NCI-H345 (cell line): ENCODE measurements at places on chromosomes 16 and 17.

DNA sequence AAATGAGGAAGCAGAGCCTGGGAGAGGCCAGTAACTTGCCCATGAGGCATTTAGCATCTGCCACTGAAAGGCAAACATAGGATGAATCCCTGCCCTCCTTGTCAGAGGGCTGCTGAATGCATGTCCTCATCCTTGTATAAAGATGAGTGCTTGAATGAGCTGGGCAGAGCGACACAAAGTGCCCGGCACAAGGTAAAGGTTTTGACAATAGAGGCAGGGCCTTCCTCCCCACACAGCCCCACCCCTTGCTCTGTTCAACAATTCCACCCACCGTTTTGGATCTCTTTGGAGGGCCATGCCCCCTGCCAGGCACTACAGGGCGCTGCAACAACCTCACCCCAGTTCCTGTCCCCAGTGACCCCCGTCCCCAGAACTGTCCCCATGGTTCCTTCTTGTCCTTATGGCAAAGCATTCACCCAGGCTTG is 1.4 kb upstream of the KRT19 start:
- peak; percentile 84 for DNase-seq

- no peak for DNase-seq
Observed at GRCh38 chr16:51562891-51563290, 411.8 kb upstream of the SALL1 start.

DNA sequence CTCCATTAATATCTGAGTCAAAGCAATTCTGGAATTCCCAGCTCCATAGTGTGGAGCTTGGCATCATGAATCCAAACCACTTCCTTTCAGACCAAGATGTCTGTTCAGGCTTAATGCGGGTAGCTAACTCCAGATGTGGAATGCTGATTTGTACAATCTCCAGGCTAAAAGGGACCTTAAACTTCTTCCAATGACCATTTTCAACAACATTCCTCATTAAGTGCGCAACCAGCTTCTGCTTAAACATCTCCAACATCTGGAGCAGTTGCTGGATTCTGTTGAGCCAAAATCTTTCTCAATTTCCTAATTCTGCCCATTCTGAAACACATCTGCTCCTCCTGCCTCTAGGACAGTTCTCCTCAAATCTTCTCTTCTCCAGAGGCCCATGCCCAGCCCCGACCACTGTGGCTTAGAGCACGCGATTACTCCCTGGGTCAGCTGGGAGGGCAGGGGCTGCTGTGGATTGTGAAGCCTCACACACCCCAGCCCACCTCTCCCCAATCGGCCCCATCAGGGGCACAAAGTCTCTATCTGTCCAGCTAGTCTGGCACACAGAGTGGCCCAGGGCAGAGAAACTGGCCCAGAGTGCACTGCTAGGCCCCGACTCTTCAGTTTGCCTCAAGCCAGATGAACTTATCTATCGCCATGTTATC is 36.2 kb downstream of the ASPA start:
- no peak for DNase-seq

DNA sequence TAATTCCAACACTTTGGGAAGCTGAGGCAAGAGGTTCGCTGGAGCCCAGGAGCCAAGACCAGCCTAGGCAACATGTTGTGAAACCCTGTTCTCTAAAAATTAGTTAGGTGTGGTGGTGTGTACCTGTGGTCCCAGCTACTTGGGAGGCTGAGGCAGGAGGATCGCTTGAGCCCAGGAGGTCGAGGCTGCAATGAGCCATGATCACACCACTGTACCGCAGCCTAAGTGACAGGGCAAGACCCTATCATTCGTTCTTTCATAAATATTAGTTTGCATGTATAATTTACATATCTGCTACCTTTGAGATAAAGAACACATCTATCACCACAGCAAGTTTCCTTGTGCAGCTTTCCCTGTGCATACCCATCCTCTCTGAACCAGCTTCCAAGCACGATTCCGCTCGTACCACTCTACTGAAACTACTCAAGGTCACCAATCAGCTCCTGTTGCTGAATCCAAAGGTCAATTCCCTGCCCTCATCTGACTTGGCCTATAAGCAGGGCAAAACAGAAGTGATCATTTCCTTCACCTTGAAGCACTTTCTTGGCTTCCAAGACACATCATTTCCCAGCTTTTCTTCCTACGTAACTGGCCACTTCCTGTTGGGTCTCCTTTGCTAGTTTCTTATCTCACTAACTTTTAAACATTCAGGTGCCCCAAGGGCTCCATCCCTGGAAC is 49.1 kb downstream of the GRB2 start:
- DNase-seq = no peak

DNA sequence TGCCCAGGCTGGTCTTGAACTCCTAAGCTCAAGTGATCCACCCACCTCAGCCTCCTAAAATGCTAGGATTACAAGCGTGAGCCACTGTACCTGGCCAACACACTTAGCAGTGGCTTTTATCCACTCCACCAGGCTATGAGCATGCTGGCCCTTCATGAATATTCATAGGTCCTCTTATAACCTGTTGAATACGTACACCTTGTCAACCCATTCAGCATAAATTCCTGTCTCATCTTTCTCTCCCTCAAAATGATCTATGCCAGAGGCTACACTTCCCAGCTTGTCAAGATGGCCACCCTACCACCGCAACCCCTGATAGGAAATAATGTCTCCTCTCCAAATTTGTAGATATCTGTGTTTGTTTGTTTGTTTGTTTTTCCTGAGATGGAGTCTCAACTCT is 11.0 kb upstream of the ZG16 start:
- no peak for DNase-seq

DNA sequence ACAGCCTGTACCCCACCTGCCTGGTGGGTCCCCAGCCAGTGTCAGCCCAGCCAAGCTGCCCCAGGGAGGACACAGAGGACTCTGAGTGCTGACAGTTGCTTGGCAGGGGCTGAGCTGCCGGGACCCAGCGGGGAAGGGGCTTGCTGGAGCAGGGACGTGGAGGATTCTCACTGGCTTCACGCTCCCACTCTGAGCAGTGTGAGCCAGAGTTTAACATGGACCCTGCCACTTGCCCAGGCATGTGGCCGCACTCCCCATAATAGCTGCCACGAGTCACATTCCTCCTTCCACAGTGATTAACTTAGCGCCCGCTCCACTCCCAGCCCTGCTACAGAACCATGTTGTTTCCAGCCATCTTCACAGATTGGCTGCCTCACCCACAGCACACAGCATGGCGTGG is 31.2 kb downstream of the SREBF1 start:
- DNase-seq = no peak

GRCh38 chr16:64098451-64098850 is 1023.4 kb downstream of the CDH11 start:
- DNase-seq = no peak

DNA sequence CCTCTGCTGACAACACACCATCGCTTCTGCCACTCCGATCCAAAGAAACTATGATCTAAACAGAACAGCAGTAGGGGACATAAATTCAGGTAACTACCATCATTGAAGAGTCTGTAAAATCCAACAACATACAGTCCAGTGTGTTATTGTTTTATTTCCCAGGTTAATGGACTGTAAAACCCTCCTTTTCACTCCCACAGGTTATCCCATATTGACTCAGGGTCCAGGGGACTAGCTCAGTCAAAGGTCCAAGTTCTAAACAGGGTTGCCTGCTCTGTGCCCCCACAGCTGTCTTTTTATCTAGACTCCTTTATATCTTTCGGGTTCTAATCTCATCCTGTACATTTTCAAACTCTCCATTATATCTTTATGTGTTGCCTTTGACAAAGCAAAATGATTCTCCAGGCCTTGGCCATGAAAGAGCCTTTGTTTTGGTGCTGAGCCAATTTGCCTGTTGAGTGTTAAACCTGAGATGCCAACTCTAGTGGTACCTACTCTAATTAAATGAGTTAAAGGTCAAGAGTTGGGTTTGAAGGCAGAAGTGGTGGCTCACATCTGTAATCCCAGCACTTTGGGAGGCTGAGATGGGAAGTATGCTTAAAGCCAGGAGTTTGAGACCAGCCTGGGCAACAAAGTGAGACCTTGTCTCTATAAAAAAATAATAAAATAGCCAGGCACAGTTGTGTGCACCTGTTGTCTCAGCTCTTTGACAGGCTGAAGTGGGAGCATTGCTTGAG is 80.5 kb downstream of the SNX11 start:
- peak; percentile 84 for DNase-seq

DNA sequence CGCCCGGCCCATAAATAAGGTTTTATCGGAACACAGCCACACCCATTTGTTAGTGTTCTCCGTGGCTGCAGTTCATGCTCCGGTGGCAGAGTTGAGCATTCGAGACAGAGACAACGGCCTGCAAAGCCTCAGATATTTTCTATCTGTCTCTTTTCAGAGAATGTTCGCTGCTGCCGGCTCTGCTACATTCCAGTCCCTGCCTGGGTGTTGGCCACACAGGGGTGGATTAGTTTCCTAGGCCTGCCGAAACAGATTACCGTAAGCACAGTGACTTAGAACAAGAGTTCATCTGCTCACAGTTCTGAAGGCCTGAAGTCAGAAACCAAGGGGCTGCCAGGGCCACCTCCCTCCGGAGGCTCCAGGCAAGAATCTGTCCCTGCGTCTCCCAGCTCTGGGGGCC is 19.1 kb upstream of the GSG1L start:
- DNase-seq = no peak

DNA sequence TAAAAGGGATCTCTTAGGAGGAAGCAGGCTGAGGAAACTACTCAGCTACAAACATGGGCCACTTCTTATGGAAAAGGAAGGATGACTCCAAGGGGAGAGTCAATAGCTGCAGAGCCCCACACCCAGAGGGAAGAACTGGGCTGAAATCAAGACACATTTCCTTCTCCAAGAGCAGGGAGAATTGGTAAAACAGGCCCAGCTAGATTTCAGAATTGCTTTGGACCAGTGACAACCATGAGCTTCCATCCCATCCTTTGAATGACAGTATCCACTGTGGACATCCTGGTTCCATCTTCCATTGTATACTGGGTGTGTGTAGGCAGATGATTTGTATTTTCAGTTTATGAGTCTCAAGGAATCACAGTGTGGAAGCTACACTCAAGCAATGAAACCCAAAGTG is 267.5 kb downstream of the IRF8 start:
- DNase-seq = no peak

- DNase-seq = no peak
Observed at GRCh38 chr17:10821770-10822169, 16.1 kb downstream of the PIRT start.

DNA sequence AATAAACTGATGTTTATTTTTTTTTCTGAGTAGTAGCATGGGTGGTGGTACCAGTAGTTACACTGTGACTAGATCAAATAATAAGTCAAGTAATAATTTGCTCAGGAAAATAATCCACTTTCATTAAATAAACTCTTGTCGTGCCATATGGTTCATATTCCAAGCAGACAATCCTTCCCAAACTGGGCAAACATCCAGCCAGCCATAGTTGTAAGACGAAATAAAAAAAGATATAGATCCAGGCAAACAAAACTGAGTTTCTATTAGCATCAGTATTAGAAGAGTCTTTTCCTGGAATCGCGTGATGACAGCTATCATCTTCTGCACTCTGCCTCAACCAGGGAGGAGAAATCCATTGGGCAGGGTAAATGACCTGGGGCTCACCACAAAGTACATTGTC is 508.4 kb upstream of the GOT2 start:
- DNase-seq = no peak

DNA sequence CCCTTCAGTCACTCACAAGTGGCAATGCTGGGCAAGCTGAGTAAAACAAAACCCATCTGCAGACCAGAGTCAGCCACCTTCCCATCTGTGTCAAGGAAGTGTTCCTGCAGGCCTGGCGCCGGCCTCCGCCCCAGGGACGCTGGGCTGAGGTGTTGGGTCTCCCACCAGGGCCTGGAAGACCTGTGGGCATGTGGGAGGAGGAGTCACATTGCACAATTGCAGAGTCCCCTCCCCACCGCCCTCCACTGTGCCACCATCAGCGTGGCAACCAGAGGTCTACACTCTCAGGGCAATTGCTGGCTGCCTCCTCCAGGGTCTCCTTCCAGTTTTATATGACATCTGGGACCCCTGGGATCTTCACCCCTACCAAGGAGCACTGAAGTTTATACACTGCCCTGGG is 3.0 kb upstream of the MYO15A start:
- DNase-seq = no peak

- DNase-seq = no peak
Observed at GRCh38 chr17:28763137-28763799, 19.5 kb downstream of the TRAF4 start.

DNA sequence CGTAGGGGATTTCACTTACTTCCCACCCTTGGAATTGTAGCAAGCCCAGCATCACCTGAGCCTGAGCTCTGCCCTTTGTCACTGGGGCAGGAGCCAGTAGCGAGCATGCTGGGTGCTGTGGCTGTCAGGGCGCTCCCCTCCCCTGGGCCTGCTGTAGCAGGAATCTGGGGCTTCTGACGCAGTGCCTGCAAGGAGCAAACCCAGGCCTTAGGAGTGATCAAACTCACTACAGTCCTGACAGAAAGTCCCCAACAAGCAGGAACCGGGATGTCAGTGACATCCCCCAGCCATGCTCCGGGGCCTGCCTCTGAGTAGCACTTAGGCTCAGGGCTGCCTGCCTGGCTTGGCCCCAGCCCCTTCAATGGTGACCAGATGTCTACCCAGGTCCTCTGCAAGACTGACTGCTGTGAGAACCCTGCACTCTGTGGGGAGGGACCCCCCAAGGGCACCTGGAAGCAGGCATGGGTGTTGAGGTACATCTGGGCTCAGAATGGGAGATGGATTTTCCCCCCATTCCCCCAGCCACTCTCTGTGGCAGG is 23.5 kb downstream of the PLD6 start:
- peak; percentile 18 for DNase-seq

- DNase-seq = no peak
Observed at GRCh38 chr17:36503456-36504155, 17.1 kb downstream of the ZNHIT3 start.
